ENCODE measurements at places on chromosomes 5 and 9.
A peak's percentile ranks its signal among the peaks of the same experiment; 100 is the strongest.

DNA sequence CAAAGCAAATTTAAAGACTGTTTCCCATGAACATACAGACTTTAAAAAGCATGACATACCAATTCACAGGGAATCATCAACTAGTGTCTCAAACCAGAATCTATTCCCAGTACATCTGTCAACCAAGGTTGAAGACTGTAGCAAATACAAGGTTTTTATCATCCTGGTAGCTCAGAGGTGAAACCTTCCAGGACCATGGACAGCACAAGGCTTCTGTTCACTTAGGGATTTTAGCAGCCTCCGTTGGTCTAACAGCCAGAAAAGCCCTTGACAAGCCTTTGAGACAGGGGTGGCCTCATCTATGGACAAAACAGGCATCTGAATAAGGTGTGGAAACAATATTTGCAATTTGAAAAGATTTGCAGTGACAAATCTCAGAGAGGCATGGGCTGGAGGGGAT, 119.0 kb downstream of the TRIM32 start:
- no peak for DNase-seq

DNA sequence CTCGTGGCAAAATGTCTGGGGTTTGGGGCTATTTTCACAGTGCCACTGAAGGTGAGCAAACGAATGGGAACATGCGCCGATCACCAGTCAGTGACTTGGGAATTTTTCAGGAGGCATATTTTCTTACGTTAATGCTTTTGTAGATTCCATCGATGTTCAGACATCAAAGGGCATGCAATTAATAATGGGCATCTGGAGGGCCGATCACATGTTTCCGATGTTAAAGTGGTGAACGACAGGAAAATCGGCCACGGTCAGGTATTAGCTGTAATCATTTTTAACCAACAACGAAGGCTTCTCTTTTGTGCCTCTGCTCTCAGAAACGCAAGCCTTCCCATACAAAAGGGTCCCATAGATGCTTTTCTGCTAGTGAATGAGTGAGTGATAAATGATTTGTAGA, 155.0 kb upstream of the PITX1 start:
- DNase-seq, result no peak

- DNase-seq, result no peak
Measured at GRCh38 chr9:132472199-132472598, 62.2 kb downstream of the CFAP77 start.

- no peak for DNase-seq
Measured at GRCh38 chr9:85859765-85860164, 81.2 kb upstream of the NAA35 start.

DNA sequence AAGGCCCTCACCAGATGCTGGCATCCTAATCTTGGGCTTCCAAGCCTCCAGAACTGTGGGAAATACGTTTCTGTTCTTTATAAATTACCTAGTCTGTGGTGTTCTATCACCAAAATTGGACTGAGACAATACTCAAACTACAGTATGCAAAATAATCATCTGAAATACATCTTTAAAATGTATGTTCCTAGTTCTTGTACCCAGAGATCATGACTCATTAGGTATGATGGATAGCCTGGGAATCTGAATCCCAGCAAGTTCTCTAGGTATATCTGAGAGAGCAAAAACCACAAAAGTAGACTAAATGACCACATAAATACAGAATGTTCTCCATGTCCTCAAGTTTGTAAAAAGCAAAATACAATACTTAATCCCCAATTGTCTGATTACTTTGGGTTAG, 166.3 kb downstream of the YIPF5 start:
- no peak for DNase-seq

DNA sequence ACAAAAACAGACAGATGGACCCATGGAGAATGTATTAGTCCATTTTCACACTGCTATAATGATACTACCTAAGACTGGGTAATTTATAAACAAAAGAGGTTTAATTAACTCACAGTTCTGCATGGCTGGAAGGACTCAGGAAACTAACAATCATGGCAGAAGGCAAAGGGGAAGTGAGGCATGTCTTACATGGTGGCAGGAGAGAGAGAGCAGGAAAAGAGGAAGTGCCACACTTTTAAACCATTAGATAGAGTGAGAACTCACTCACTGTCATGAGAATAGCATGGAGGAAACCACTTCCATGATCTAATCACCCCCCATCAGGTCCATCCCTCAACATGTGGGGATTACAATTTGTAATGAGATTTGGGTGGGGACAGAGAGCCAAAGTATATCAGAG, 808.9 kb downstream of the CDH12 start:
- no peak for DNase-seq

- no peak for DNase-seq
Measured at GRCh38 chr9:82535432-82535998, 527.4 kb downstream of the RASEF start.

DNA sequence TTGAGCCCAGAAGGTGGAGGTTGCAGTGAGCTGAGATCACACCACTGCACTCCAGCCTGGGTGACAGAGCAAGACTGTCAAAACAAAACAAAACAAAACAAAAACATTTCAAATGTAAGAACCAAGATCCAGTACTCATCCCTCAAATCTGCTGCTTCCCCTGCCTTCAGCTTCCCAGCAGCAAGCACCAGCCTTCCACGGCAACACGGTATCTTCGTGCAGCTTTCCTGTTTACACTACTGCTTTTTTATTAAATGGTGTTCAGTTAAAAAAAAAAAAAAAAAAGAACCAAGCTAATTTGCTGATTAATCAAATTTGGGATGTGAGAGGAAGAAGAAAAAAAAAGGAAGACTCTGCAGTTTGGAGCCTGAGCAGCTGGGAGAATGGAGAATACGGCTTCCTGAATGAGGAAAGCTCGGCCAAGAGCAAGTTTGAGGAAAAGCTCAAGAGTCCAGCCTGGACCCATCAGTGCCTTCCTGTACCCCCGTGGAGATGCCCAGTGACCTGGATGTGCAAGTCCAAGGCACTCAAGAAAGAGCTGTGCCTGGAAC, 28.0 kb upstream of the SLC2A8 start:
- DNase-seq, result no peak

DNA sequence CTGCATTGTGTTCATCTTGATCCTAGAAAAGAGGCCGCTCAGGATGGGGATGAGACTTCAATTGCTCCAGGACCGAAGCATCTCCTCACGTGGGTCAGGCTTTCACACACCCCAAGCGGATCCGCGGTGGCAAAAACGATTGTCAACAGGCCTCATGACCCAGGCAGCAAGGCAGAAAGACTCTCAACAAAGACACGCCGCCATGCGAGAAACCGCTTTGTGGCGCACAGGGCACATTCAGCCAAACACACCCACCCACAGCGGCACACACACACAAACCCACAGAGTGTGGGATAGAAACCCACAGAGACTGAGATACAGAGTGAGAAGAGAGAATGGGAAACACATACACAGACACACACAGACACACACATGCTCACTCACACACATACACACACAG, 483.4 kb downstream of the SPATA31A7 start:
- no peak for DNase-seq

GRCh38 chr5:45109636-45110035, 300.9 kb downstream of the MRPS30 start:
- DNase-seq, result no peak

DNA sequence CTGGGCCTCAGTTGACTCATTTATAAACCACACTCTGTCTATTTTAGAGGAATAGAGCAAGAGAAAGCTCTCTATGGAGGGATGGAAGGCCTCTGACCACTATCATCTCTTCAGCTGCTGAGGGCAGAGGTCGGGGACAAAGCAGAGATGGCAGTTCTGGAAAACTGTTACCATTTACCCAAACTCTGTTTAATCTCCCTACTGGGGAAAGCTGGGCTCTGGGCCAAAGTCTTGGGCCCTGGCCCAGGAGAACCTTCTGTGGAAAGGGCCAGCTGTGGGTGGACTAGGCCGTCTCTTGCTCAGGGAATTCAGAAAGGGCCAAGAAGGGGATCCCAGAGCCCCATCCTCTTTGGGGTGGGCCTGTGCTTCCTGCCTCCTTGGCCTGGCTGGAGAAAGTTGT, 100.0 kb downstream of the PSD2 start:
- peak; percentile 50 for DNase-seq

GRCh38 chr5:82560561-82560960, 282.4 kb upstream of the RPS23 start:
- DNase-seq, result no peak

GRCh38 chr5:50958852-50959457, 292.5 kb downstream of the PARP8 start:
- no peak for DNase-seq

- DNase-seq, result peak; percentile 59
Measured at GRCh38 chr5:173707392-173707791, 90.9 kb upstream of the BOD1 start.

DNA sequence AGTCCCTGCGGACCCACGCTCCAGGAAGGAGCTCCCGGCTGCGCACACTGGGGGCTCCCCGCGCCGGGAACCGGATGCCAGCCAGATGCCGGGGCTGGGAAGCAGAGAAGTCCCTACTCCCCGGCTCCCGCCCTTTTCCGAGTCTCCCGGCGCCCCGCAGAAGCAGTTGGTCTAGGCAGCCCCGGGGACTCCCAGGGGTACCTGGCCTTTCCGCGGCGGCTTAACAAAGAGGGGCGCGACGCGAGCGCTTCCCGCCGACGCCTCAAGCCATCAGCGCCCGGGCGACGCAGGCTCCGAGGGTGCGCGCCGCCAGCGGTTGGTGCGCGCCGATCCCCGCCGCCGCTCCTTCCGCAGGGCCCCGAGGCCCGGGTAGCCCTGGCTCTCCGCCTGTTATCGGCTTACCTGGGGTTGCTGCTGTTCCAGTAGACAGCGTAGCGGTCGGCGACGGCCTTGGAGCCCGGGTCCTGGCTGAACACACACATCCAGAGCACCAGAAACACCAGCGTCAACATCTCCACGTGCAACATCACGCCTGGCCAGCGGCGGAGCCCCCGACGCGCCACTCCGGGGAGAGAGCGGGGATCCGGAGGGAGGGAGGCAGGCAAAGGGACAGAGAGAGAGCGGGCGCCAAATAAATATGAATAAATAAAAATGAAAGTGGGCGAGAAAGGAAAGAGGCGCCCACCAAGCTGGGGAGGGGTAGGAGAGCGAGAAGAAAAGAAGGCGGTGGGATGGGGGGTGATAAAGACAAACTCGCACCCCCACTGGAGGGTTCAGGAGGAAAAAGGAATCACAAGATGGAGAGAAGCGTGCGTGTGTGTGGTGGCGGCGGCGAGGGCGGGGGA, 428 bp downstream of the EFNA5 start:
- DNase-seq, result peak; percentile 72

GRCh38 chr5:88736494-88736893, 146.5 kb downstream of the MEF2C start:
- no peak for DNase-seq

DNA sequence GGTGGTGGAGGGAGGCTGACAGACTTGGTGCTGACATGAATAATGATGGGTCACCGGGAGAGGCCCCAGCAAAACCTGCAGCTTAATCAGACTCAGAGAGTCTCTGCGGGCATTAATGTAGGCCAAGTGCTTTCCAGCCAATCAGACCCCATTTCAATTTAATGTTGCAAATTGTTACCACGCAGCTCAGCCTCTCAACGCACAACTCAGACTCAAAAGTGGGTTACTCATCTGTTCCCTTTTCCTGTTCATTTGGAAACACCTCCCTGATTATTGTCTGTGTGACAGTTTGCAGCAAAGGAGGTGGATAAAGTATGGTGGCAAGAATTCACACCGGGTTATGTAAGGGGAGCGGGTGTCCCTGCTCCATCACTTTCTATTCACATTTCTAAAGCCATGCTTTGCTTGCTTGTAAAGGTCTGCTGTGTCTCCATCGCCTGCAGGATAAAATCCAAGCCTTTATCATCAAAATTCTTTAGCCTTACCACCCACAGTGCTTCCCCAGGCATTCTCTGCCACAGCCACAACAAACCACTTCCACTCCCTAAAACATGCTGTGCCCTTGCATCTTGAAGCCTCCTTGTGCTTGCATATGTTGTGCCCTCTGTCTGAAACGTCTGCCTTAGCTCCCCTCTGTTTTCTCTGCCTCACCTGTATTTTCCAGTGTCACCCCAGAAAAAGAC, 156.5 kb downstream of the ASTN2 start:
- DNase-seq, result no peak

- no peak for DNase-seq
Measured at GRCh38 chr9:127571971-127572370, 40.1 kb upstream of the STXBP1 start.

DNA sequence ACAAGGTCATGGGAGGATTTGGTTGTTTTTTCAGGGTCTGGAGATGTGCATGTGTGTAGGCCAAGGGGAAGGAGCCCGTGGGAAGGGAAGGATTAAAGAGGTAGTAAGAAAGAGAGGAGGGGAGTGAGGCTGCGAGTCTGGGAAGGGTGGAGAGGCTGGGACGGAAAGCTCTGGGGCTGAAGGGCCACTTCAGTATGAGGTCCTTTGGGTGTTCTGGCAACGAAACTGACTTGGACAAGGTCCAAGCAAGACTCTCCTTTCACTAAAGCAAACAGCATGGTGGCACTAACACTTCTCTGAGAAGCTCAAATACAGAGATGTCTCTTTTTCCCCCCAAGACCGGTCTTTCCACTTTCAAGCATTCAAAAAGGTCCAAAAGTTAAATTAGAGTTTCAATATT, 394.5 kb downstream of the ARHGEF28 start:
- no peak for DNase-seq

DNA sequence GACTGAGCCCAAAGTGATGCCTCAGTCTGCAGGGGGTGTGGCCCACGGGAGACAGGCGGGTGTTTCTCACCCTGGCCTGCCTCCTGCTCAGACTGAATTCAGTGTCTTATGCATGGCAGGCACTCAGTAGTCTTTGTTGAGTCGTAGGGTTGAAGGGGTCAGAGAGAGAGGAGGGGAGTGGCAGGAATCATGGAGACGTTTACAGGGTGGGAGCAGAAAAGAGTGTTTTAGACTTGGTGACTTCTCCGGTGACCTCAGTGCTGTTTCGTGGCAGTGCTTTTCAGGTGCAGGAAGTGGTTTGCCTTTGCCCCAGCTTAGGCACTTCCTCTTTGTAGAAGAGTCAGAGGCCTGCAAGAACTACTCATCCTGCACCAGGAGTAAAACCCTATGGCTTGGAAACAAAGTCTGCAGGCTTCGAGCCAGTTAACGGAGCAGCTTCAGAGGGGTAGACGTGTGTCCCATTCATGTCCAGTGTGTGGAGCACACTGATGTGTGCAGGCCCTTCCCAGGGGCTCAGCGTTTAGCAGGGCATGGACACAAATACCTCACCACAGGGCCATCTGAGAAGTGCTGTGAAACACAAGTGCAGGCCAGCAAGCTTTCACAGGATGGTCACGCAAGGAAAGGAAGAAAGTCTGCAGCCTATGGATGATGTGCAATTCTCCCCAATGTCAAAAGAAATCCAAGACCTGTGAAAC, 24.5 kb upstream of the SEMA4D start:
- no peak for DNase-seq

DNA sequence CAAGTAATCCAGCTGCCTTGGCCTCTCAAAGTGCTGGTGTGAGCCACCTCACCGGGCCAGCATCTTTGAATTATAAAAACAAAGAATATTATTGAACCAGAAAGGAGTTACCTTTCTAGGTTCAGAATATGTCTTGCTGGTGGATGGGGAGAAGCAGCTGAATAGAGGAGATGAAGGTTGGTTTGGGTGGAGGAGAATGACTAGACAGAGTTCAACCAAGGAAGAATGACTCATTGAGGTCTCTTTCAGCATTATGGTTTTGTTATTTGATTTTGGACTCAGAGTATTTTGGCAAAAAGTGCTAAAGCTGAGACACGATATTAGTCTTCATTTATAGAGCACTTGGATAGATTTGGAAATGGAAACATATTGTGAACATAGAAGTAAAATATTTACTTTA, 75.2 kb upstream of the MPDZ start:
- no peak for DNase-seq

GRCh38 chr5:142602720-142603245, 83.1 kb downstream of the FGF1 start:
- no peak for DNase-seq

Measured in right cardiac atrium (tissue), 5 donors.